Activated B cell treated with CpG ODN at 0.5 μM for 24 hours (primary cell): ENCODE measurements at places on chromosomes 3 and 15. TPM values are rescaled to one million over a fixed set of nuclear protein-coding genes. Genes with fewer than 3 reads are reported as not detected.

DISP2 gene
- 0.38 and 0.39 TPM in 2 replicates for total RNA-seq

ACTC1 gene
- not detected in 2 replicates for total RNA-seq

DNA sequence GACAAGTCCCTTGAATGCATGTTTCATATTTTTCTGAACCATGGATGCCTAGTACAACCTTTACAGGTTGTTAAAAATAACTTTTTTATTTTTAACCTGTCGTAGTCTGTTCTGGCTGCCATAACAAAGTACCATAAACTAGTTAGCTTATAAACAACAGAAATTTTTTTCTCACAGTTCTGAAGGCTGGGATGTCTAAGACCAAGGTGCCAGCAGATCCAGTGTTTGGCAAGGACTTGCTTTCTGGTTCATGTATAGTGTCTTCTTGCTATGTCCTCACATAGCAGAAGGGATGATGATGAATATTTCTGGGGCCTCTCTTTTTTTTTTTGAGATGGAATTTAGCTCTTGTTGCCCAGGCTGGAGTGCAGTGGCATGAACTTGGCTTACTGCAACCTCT lies 23.0 kb upstream of the POLR2M start:
- no peak for DNase-seq

DNA sequence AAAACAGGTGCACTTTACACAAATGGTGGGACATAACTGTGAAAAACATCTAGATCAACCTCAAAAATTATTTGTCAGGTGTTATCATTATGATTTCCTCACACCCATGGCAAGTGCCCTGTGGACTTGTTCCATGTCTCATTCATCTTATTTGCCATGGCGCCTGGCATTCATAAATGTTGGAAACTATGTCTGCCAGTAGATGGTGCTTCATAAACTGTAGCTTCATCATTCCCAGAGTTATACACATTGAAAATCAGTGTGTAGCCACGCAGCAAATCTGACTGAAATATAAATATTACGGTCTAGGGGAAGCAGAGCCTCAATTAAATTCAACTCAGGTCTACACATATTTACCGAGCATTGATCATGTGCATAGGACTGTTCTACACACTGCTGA lies 90.7 kb downstream of the IMPG2 start:
- DNase-seq = no peak

- no peak for DNase-seq
Measured at GRCh38 chr15:56064152-56064551, 70.7 kb upstream of the NEDD4 start.
